Aorta (tissue), 5 donors: ENCODE measurements at places on chromosomes 3 and 15.

- DNase-seq = no peak
Measured at GRCh38 chr3:158671821-158672214, 630 bp downstream of the LXN start.

DNA sequence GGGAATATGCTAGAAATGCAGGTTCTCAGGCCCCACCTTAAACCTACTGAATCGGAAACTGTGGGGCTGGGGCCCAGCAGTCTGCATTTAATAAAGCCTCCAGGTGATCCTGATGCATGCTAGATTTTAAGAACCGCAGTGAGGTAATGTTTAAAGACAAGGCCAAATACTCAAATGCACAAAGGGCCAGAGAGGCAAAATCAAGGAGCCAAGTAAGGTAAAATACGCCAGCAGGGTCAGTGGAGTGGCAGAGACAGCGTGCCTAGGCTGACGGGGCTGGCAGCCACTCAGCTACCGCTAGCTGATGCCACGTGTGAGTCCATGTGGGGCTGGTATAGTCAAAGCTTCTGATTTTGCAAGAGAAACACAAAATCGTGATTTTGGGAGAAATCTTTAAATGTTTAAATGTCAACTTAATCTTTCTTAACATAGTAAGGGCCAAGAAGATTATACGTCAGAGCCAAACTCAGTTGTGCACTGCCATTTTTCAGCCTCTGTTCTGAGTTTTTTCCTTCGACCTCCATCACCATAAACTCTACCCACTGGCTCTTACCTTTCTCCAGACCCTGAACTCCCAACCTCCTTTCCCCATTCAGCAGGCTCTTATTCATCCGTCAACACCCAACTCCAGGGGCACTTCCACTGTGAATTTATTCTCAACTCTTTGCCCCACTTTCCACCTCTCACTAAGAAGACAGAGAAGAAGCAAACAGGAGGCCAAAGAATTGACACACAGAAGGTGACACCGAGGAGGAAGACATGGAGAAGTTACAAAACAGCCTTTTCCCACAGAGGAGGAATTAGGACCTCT, 136.6 kb upstream of the RAD18 start:
- DNase-seq = no peak

DNA sequence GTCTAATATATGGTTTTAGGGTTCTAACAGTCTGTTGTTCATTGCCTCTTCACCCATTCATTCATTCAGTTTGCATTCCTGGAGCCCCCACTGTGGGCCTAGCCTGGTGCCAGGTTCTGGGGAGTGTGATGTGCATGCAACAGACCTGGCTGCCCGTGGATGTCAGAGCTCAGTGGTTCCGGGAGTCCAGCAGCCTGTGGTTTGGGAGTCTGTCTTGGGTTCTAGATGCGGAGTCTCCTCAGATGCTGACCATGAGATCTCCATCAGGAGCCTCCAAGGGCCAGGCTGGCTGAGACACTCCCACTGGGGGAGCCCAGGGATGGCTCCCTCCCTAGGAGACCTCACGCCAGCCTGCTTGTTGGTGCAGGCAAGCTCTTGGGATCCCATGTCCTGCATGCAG, 92.1 kb upstream of the SEC13 start:
- DNase-seq = peak; percentile 21

DNA sequence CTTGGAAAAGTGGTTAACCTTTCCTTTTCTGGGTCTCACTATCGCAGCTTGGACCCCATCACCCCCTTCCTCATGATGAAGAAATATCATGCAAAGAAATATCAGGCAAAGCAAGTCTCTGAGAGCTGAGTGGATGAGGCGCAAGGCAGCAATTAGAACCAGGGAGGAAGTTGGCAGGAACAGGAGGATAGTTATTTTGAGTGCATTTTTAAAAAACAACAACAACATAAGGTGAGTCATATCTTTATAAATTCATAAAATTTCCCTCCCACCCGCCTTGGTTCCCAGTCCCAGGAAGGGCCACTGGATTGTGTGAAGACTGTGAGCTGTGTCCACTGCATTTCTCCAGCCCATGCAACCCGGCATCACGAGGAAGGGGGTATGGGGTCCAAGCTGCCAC, 316.9 kb upstream of the TLE3 start:
- no peak for DNase-seq

DNA sequence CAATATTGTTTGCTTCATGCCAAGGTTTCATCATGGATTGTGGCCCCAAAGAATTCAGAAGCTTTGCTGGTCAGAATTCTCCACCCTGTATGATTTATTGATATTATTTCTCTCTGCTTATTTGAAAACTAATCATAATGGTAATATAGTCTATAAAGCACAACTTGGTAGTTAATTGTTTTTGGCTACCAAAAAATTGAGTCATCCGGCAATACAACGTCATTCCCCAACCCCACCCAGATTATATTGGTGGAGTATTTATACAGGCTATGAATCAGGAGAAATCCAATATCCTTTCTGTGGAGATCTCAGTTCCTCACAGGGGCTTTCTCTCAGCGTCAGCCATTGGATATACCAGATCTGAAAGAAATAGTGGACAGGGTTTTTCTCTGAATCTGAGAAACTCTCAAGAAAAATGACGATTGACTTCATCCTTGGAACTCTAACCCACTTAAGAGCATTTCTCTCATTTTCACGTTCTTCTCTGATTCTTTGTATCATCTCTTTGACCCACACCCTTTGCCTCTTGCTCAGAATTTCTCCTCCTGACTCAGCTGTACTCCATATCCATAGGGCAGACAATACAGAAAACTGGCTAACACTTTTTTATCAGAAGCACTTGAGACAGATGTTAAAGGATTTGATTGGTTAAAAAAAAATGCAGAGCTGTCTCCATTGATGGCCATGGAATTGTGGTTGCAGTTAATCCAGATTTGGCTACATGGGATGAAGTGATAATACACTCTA, 1055.8 kb upstream of the CADM2 start:
- DNase-seq = no peak

DNA sequence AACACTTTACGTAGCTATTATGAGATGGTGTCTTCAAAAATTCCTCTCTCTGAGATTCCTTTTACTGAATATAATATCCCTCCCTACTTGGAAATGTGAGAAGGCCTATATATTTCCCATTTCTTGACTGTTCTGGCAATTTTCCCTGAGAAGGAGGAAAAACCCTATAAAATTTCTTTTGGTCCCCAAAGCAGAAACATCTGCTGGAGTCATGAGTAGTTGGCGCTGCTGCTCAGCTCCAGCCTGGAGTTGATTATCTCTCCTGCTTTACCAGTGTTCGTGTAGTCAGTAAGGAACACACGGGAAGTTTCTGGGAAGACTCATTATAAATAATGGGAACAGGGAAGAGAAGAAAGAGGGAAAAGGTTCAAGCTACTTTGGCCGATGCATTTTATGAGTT, 680.1 kb downstream of the EPHA3 start:
- no peak for DNase-seq

- no peak for DNase-seq
Measured at GRCh38 chr3:43102773-43103480, 3.0 kb downstream of the POMGNT2 start.

GRCh38 chr3:46901591-46902187, 24.2 kb downstream of the PTH1R start:
- DNase-seq = peak; percentile 38

DNA sequence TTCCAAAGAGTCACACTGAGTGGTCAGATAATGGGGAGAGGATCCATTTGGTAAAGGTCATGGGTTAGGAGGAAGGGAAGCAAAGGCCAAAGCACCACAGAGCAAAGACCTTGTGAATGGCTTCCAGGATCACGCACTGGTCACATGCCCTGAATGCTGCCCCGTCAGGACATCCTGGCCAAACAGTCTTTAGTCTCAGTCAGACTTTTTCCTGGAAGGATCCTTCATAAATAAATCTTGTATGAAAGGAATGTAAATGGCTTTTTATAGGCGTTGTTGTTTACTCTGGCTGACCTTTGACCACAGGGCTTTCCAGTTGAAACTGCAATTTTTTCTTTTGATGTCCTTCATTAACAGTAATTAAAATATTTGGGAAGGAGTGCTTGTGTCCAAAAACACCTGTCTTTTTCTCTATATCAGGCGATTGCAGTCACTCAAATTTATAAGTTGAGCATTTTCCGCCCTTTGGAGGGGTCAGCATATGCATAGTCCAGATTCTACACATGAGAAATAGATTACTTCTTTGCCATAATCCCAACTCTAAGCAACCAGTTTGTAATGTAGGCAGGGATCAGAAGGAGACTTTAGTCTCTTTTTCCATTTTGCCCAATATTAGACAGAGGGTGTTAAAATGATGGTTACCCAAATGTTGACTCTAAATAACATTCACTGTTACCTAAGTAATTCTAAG, 48.4 kb downstream of the CHAC1 start:
- DNase-seq = no peak

DNA sequence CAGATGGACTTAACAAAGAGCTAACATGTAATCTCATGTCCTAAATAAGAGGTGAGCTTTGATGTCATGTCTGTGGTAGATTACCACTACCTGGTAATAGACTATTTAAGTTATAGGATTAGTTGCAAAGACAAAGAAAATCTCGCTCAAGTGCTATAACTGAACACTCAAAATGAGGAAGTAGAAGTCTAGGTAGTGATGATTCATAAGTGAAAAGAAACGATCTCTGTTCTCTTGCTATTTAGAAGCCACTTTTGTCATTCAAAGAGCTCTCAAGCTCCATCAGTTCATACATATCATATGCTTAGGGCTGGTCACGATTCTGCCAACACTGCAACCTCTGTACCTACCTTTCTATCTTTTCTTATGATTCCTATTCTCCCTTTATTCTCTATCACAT, 110.9 kb downstream of the EDEM1 start:
- DNase-seq = no peak

- DNase-seq = no peak
Measured at GRCh38 chr15:36370051-36370730, 209.2 kb upstream of the CDIN1 start.

GRCh38 chr3:106208967-106209366, 340.2 kb upstream of the CBLB start:
- DNase-seq = no peak

- DNase-seq = no peak
Measured at GRCh38 chr3:64716110-64716710, 28.4 kb upstream of the ADAMTS9 start.

DNA sequence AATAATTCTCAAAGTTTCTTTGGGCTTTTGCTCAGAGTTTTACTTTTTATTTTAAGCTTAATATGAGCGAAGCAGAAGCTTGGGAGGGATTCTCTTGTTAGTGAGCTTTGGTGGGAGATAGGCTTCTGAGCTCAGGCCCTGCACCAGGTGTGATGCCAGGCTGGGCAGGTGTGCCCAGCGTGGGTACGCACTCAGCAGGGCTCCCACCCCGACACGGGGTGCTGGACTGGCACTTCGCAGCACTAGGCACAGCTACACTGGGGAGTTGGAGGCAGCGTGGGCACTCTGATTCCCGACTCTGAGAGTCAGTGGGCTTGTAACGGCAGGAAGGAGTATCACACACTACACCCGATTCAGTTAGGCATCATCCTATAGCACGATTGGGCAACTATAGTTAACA, 244.0 kb downstream of the KLF13 start:
- no peak for DNase-seq

DNA sequence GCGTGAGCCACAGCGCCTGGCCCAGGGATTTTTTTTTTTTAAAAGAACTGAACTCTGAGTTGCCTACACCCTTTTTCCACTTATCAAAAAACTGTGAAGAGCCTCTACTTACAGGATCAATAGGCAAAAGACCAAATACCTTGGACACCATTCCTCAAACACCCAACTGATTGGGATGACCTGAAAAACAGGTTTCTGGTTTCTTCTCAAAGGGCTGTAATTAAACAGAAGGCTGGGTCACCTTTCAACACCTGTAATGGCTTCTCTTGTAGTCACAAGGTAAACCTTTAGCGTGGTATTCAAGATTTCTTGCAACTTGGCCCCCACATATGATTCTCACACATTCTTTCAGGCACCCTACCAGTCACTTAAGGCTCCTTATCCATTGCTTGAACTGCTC, 38.4 kb upstream of the PLXND1 start:
- DNase-seq = no peak

DNA sequence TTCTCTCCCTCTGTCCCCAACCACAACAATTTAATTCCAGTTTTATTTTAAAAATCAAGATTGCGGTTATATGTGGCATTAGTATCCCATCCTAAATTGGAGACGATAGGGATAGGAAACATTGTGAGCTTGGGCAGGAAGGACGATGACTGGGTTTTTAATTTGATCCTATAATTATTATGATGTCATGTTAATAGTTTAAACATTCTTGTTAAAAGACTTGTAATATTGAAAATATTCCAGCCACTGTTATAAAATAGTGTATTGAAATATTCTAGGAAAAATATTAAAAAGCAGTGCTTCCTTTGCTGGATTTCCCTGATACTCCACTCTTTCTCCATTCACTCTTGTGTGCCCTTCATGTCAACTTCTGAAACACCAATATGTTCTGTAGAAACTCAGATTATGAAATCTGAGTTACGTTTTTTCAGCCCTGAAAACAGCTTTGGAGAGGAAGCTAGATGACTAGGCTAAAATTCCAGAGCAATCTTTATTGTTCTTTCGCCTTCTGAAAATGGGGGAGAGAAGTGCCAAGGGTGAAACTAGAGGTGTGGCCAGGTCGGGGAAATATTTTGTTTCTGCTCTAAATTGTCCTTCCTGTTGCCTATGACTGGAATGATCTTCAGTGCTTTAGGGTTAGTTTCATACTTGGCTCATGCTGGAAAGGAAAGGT, 46.1 kb upstream of the MAP3K13 start:
- no peak for DNase-seq

DNA sequence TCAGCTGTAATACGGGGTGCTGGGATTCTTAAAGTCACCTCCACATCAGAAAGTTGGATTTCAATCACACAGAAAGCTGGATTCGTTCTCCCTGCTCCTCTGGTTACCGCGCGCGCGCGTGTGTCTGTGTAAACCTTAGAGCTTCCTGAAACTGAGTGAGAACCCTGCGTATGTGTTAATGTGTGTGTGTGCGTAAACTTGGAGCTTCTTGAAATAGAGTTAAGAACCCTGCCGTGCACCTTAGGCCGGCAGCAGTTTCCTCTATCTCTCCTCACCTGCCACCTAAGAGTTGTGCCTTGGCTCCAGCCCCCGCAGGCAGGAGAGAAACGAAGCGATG, 531 bp downstream of the LZTFL1 start:
- DNase-seq = no peak

- DNase-seq = no peak
Measured at GRCh38 chr3:195031574-195032003, 239.4 kb downstream of the XXYLT1 start.

DNA sequence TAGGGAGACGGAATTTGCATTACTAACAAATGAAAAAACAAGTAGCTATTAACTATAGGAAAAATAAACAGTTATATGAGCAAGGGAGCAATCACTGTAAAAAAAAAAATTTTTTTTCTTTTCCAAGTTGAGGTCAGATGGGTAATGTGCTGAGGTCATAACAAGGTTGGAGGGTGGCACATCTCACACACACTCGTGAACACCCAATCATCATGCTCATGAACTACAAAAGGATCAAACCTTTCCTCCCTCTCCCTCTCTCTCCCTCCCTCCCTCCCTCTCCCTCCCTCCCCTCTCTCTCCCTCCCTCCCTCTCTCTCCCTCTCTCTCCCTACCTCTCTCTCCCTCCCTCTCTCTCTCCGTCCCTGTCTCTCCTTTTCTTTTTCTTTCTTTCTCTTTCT, 97.9 kb upstream of the CGNL1 start:
- DNase-seq = no peak

GRCh38 chr15:41904541-41905005, 10.7 kb upstream of the SPTBN5 start:
- DNase-seq = peak; percentile 81
